ENCODE measurements at places on chromosomes 4 and X.
A peak's percentile ranks its signal among the peaks of the same experiment; 100 is the strongest.

- no peak overlapping the region for H3K4me3 ChIP-seq
- H3K4me1 ChIP-seq = no peaks in the 10 kb centered on the region
- H3K27me3 ChIP-seq = no peaks in the 10 kb centered on the region
- H3K36me3 ChIP-seq = peaks cover 3% of the 10 kb centered on the region
These were observed 631.9 kb upstream of the INTU start for GRCh38 chr4:127000846-127001245.

- H3K4me1 ChIP-seq = peaks cover 14% of the 10 kb centered on the region
- peak; percentile 25 for DNase-seq
- peaks cover 59% of the 10 kb centered on the region for H3K27me3 ChIP-seq
- H3K36me3 ChIP-seq = no peaks in the 10 kb centered on the region
- peak within 1 kb of the TSS; percentile 63 for H3K27ac ChIP-seq
These were observed at the start of gene NSG1 for GRCh38 chr4:4386736-4387392. NSG1 (plus strand) TSS chr4:4387102; CDS start chr4:4387630, 528 bp downstream.

DNA sequence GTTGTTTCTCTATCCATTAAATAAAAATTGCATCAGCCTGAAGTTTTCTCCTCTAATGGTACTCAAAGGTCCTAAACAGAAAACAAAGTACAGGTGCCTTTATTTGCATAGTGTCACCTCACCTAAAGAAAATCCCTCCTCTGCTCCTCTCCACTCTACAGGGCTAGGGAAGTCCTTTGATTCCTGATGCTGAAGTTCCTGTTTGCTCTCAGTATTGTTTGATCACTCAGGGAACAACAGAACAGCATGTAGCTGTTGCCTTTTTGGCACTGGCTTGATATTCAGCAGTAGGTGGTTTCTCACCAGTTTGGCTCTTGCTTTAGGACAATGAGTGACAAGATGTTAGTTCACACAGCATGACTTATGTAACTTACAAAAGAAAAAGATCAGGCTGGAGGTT lies 156.2 kb upstream of the SLC7A11 start:
- no peaks in the 10 kb centered on the region for H3K27me3 ChIP-seq
- H3K27ac ChIP-seq = no peak overlapping the region
- H3K4me3 ChIP-seq = no peak overlapping the region
- no peaks in the 10 kb centered on the region for H3K36me3 ChIP-seq
- DNase-seq = no peak

GRCh38 chr4:124060261-124060918 lies 652.1 kb downstream of the ANKRD50 start:
- H3K27ac ChIP-seq = no peak overlapping the region
- no peaks in the 10 kb centered on the region for H3K4me1 ChIP-seq
- no peak for DNase-seq
- H3K4me3 ChIP-seq = no peak overlapping the region

- peak overlapping the region; percentile 32 for H3K27ac ChIP-seq
- no peak overlapping the region for H3K4me3 ChIP-seq
- DNase-seq = no peak
- H3K27me3 ChIP-seq = no peaks in the 10 kb centered on the region
These were observed 45.6 kb downstream of the SEL1L3 start for GRCh38 chr4:25817059-25817681.

Data from effector memory CD8-positive, alpha-beta T cell (primary cell).